Cortex of kidney (tissue), 1 donor: ENCODE measurements at places on chromosomes 12 and 14.

DNA sequence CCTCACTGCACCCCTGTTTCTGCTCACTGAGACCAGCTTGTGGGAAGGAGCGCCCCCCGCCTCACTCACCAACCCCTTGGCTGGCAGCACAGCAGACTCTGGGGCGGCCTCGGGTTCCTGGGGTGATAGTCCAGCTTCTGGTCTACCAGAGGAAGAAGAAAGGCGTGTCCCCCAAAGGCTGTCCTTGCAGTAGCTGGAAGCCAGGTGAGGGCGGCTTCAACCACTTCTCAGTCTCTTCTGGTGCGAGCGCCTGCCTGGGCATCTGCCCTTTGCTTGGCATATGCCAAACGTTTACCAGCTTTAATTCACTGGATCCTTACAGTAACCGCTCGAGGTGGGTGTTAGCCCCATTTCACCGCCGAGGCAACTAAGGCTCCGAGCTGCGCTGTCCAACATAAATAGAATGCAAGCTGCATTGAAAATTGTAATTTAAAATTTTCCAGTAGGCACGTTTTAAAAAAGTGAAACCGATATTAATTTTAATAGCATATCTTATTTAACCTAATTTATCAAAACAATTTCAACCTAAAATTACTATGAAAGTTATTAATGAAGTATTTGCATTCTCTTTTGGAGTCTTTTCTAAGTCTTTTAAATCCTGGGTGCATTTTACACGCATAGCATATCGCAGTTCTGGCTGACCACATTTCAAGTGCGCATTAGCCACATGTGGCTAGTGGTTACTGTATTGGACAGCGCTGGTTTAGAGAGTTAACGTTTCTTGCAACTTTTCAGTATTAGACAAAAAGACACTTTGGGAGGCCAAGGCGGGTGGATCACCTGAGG lies 872 bp downstream of the FAM177A1 start:
- DNase-seq = no peak

DNA sequence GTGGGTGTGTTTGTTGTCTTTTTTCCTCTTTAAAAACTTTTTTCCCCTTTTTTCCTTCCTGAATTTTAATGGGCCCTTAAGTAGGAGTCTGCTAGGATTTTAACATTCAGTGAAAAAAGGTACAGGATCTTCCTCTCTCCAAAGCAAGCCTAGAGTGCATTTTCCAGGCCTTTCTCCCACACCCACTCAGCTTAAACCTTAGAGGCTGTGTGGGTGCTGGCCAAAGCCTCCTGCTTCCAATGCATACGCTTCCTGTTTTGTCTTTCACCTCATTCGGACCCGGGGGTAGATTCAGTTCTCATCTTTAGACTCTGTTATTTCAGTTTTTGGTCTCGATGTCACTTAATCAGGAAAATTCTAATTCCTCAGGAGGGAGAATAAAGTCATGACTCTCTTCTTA lies 51.2 kb downstream of the TMEM30B start:
- DNase-seq = no peak

DNA sequence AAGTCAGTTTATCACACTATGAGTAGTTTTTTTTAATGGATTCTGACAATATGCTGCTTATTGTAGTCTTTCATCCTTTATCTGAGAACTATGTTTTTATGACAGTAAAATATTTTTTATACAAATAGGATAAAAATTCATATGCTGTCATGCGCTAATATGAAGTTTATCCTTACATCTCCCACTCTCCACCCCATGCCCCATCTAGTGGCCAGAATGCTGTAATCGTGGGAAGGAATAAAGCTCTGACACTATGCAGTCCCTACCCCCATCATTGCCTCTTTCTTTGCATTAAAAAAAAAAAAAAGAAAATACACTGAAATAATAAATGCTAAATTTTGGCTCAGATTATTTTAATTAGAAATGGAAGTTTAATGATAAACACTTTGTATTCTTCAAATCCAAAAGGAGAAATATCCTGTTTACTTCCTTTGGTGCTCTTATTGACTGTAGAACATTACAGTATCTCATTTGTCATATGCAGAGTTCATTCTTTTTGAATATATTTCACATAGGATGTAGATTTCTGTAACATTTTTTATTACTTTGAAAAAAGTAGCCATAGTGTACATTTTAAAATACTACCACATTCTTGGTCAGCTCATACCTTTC lies 145.9 kb upstream of the SLCO1C1 start:
- DNase-seq = no peak

GRCh38 chr12:57098546-57098945 lies 9.6 kb downstream of the NAB2 start:
- no peak for DNase-seq

GRCh38 chr12:103442182-103442555 lies 53.6 kb downstream of the C12orf42 start:
- DNase-seq = no peak
